ENCODE measurements at places on chromosomes 13 and 19.
A peak's percentile ranks its signal among the peaks of the same experiment; 100 is the strongest.

DNA sequence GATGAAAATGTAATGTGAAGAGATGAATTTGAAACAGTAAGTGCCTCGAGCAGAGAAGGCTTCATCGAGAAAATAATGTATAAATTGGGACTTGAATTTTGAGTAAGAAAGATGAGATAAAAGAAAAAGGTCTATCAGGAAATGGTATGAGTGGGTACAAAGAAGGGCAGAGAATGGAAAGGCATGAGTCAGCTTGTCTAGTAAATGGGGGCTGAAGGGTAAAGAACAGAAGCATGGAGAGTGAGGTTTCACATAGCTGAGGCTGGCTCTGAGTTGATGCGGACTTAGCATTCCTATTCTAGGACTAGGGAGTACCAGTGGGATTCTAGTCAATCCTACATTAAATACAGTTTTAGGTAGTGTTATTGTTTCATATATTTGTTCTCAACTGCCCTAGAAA is 85.8 kb downstream of the ZC3H13 start:
- DNase-seq = no peak
- no peaks in the 10 kb centered on the region for H3K4me1 ChIP-seq
- no peak overlapping the region for H3K27ac ChIP-seq
- H3K4me3 ChIP-seq = no peak overlapping the region
- no peaks in the 10 kb centered on the region for H3K36me3 ChIP-seq

GRCh38 chr19:40139533-40140287 is 49.0 kb upstream of the ZNF780A start:
- no peak overlapping the region for H3K4me3 ChIP-seq
- no peak for DNase-seq
- H3K27me3 ChIP-seq = no peaks in the 10 kb centered on the region
- H3K4me1 ChIP-seq = no peaks in the 10 kb centered on the region
- no peaks in the 10 kb centered on the region for H3K36me3 ChIP-seq

GRCh38 chr13:112592647-112593046 is 4.7 kb upstream of the TUBGCP3 start:
- no peak overlapping the region for H3K27ac ChIP-seq
- DNase-seq = no peak
- H3K36me3 ChIP-seq = no peaks in the 10 kb centered on the region
- no peaks in the 10 kb centered on the region for H3K27me3 ChIP-seq
- H3K4me3 ChIP-seq = no peak overlapping the region

DNA sequence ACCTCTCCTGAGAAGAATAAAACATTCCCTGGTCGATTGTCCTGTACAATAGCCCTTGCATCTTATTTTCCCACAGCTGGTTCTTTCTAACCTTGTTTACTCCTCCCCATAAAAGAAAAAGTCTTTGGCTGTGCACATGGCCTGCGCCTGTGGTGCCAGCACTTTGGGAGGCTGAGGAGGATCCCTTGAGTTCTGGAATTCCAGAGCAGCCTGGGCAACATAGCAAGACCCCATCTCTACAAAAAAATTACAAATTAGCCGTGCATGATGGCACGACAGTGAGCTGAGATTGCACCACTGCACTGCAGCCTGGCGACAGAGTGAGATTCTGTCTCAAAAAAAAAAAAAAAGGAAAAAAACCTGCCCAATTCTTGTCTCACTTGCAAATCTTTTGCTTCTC is 7.2 kb upstream of the NUP62 start:
- no peaks in the 10 kb centered on the region for H3K36me3 ChIP-seq
- no peak overlapping the region for H3K4me3 ChIP-seq
- H3K27me3 ChIP-seq = no peaks in the 10 kb centered on the region
- no peak overlapping the region for H3K27ac ChIP-seq
- DNase-seq = no peak

DNA sequence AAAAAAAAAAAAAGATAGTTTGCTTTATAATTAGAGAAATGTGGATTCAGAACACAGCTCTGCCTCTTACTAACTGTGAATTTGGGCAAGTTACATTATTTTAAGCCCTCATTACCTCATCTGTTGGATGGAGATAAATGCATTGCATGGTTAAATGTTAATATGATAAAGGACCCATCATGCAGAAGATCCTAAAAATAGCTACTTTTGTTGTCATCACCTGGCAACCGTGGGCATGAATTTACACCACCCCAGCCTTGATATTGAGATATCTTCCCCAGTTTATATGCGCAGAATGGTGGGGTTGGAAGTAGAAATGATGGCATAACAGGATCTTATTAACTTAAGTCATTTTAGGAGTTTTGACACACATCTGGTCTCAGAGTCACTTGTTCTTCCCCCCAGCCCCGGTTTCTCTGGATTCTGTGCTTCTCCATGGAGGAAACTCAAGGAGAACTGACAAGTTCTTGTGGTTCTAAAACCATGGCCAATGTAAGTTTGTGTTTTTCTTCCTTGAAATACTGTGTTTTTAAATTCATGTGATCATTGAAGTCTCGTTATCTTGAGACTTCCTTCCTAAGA is 8.9 kb downstream of the ZNF546 start:
- H3K4me1 ChIP-seq = no peaks in the 10 kb centered on the region
- no peaks in the 10 kb centered on the region for H3K27me3 ChIP-seq
- no peak overlapping the region for H3K4me3 ChIP-seq

GRCh38 chr13:107450431-107450830 is 764.9 kb downstream of the LIG4 start:
- H3K4me3 ChIP-seq = no peak overlapping the region
- no peaks in the 10 kb centered on the region for H3K36me3 ChIP-seq
- DNase-seq = no peak
- no peaks in the 10 kb centered on the region for H3K27me3 ChIP-seq

- no peak overlapping the region for H3K4me3 ChIP-seq
- H3K27me3 ChIP-seq = no peaks in the 10 kb centered on the region
- peaks cover 19% of the 10 kb centered on the region for H3K4me1 ChIP-seq
- DNase-seq = peak; percentile 65
Observed at GRCh38 chr19:13078897-13079541, 23.6 kb downstream of the LYL1 start.
